ENCODE measurements at places on chromosomes 2 and 18. TPM values are rescaled to one million over a fixed set of nuclear protein-coding genes. Genes with fewer than 3 reads are reported as not detected.
A peak's percentile ranks its signal among the peaks of the same experiment; 100 is the strongest.

SLC4A5 gene
- 1.2 TPM for total RNA-seq

CFAP65 gene
- not detected for total RNA-seq

GRCh38 chr2:97706708-97707345, 6.5 kb upstream of the ZAP70 start:
- 0 out of 2 replicates have a peak, but pooled peaks cover 5% of the 10 kb centered on the region for H3K4me1 ChIP-seq
- DNase-seq = no peak
- H3K36me3 ChIP-seq = no peaks in the 10 kb centered on the region
- no peak overlapping the region for H3K4me3 ChIP-seq
- peaks cover 19% of the 10 kb centered on the region for H3K27me3 ChIP-seq

DNA sequence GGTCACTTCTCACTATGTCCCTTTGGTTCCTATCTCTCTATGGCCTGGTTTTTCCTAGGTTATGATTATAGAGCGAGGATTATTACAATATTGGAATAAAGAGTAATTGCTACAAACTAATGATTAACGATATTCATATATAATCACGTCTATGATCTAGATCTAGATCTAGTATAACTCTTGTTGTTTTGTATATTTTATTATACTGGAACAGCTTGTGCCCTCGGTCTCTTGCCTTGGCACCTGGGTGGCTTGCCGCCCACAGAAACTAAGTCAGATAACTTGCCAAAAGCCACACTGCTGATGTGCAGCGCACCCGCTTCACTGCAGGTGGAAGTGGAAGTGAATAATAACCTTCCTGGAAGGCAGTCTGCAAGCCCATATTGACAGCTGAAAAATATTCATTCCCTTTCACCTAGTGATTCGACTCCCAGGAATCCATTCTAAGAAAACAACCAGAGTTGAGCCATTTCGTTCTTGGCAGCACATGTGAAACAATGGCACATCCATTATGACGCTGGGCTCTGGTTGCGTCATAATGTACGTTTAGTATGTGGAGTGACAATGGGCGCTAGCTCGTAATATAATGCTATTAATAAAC, 725 bp upstream of the ANKRD53 start:
- no peak overlapping the region for H3K27ac ChIP-seq
- no peaks in the 10 kb centered on the region for H3K36me3 ChIP-seq
- H3K27me3 ChIP-seq = no peaks in the 10 kb centered on the region
- peak; percentile 64 for DNase-seq

DNA sequence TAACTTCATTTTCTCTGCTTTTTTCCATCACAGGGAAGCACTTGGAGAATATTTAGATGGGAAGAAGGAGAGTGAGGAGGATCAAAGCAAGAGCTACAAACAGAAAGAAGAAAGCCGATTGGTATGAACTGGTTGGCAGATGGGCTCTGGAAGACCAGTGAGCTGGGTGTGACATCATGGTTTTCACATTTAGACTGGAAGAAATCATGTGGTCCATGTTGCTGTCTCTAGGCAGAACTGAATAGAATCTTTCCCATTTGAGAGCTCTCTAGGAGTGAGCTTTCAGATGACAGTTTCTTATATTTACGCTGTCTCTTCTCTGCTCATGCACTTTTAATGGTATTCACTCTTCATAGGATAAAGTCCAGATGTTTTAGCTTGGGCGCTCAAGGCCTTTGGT, 12.6 kb downstream of the DRC1 start:
- no peaks in the 10 kb centered on the region for H3K27me3 ChIP-seq
- H3K4me3 ChIP-seq = no peak overlapping the region
- DNase-seq = no peak
- no peaks in the 10 kb centered on the region for H3K4me1 ChIP-seq

Data from PC-9 (cell line).